KBM-7 (cell line): ENCODE measurements at places on chromosomes 12 and 14.

DNA sequence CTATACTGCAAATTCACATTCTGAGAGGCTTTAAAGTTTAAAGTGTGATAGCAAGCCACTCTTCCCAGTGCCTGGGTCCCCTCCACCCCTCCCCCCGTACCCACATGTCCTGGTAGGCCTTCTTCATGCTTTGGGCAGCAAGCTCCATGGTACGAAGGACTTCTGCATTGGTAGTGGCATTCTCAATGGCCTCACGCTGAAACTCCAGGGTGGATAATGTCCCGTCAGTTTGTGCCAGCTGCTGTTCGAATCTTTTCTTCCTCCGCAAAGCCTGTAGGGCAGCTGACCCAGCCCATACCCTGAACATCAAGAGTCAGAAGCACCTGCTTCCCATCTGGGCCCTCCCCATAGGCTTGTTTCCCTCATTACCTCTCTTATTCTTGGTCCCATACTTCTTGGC lies 2.0 kb downstream of the CHMP4A start:
- DNase-seq = no peak

DNA sequence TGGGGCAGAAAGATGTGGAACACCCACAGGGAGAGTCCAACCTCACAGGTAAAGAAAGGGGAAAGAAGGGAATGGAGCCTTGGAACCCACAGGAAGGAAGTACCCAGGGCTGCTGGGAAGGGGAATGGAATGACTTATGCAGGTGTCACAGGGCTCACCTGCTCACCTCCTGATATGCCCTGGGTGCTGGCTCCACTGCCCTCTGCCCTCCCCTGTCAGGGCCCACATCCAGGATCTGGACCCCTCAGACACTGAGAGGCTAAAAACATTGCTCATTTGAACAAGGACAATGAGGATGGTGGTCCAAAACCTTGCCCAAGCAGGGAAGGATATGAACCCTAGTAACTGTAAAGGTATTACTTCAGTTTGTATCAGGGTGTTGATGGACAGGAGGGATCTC lies 19.3 kb downstream of the ZBTB39 start:
- no peak for DNase-seq

- no peak for DNase-seq
These were observed 54.7 kb upstream of the EIF5 start for GRCh38 chr14:103279142-103280025.

GRCh38 chr14:70317091-70317968 lies 42.2 kb downstream of the COX16 start:
- no peak for DNase-seq

DNA sequence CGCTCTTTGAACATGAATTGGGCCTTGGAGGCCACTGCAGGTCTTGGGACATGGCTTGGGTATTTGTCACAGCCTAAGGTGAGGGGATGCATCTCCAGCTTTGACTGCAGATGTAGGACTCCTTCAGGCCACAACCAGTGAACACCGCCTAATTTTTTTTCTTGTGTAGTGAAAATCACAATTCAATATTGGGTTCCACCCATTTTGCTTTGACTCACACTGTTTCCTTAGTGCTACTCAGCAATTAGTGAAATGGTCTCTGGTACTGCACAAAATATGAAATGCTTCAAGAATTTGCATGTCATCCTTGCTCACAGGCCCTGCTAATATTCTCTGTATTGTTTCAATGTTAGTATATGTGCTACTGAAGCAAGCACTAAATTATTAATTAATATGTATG lies 12.5 kb downstream of the TMEM253 start:
- DNase-seq = no peak

DNA sequence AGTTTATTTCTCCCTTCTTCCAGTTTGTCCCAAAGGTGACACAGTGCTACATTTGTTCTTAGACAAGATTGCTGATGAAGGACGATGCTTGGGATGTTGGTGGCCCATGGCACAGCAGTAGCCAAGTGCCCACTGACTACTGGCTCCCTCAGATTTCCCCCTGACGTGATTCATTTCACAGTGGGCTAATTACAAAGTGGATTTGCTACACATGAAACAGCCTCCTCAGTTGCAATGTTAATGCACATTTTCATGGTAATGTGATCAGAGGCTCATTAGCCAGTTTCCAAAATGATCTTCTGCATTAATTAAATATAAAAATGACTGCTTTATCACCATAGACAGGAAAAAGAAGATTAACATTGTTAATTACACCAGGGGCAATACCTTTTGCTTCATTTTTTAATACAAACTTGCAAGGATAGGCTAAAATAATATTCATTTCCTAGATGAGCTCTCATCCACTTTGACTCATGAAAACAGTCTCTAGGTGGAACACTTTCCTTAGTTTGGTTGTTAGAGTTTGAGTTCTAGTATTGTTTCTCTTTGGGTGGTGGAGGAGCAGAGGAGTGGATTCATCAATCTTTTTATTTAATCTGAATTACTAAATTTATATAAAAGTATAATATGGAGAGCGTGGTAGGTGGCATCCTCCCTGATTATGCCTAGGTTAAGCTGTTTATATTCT lies 250.9 kb downstream of the PDZRN4 start:
- DNase-seq = no peak

DNA sequence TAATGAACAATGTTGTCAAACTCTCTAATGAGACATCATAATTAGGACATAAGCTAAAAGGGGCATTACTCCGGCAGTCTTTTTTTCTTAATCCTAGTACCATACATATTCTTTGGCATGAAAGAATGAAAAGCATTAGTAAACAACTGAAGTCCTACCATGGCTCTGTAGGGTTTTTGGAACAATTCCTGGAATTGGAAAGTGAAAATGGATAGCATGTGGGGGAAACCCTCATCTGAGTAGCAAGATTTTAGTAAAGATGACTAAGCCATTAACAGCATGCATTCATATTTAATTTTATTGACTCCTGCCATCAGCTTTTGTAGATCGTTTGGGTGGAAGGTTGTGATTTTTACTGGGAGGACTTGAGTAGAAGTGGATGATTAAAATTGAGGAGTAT lies 216.2 kb upstream of the PDZRN4 start:
- DNase-seq = no peak

DNA sequence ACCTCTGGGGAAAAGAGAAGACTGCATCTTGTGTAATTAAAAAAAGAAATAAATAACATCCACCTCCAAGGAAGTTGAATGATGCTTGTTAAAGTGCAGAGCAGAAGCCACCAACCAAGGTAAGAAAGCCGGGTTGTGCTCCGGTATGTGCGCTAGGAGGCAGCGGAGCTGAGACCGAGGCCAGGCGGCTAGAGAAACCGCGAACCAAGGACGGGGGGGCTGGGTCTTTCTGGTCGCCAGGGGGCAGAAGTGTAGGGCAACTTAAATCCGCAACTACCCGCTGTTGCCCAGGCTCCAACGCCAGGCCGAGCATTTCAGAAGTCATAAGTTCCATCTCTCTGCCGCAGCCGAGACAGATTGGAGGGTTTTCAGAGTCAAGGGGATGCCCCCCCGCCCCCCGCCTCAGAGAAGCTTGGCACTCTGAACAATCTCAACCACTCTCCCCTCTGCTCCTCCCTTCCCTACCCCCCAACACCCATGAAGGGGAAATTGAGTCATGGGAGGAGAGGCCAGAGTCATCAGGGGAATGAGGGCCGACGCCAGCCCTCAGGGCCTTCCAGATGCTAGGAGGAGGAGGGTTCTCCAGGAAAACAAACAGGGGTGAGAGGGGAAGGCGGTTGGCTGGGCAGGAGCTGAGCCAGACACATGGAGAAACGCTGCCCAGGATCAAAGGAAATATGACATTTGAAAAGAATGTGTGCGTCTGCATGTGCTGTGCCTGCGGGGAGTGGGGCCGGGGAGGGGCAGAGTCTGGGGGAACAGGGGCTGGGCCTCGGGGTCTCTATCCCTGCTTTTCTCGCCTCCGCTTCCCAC lies 2.2 kb upstream of the NFATC4 start:
- peak; percentile 96 for DNase-seq

DNA sequence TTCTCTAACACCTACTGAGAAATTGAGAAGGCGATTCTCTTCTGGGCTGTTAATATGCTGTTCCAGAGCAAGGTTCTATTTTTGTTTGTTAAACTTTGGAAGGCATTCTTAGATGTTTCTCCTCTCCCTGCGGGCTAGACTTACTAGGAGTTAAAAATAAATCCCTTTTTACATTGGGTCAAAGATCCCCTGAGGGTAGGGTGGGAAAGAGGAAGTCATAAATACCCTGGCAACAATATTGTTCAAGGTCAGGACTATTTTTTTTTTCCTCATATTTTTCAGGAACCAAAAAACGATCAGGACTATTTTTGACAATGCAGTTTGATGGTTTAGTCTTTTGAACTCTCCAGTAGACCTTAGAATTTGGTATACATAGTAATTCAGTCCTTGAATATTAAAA lies 12.0 kb upstream of the SLC2A14 start:
- DNase-seq = peak; percentile 80

DNA sequence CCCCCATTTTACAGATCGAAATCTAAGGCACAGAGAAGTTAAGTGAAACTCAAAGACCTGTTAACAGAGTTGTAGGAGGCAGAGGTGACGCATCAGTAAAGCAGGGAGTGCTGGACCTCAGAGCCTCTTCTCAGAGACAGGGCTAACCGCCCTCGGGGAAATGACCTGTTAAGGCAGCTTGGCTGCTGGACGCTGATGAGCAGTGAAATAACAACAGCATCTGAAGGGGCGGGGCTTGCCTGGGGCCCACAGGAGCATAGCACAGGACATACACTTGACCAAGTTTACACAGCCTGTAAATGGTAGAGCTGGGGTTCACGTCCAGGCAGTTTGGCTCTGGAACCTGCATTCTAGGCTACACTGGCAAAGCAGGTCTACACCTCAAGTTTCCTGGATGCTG lies 39.3 kb downstream of the LRTM2 start:
- DNase-seq = no peak

- peak; percentile 45 for DNase-seq
These were observed 40.9 kb upstream of the VASH1 start for GRCh38 chr14:76720382-76720813.

DNA sequence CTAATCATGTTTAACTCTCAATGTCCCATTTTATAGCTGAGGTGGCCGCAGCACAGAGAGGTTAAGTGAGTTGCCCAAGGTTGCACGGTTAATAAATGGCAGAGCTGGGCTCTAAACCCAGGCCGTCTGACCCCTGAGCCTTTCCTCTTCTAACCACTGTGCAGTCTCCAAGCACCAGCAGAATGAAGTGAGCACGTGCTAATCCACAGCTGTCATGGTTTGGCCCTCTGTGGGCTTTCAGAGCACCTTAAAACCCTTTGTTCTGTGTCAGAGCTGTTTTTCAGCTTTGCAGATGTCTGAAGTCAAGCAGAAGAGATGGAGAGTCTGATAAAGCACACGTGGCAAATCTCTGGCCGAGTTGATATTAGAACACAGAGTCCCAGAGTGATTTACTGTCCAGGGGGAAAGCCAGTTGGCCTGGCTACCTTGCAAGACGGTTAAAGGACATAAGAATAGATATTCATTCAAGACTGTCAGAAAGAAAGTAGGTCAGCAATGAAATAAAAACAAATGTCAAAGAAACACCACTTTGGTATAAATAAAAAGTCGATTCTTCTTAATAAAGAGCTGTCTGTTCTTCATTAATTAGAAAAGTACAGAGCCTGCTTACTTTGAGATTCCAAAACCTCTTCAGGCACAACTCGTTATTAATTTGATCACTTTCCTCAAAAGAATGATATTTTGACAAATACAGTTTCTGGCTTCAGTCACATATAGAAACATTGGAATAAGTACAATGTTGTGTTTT lies 107.3 kb downstream of the CRADD start:
- peak; percentile 60 for DNase-seq

DNA sequence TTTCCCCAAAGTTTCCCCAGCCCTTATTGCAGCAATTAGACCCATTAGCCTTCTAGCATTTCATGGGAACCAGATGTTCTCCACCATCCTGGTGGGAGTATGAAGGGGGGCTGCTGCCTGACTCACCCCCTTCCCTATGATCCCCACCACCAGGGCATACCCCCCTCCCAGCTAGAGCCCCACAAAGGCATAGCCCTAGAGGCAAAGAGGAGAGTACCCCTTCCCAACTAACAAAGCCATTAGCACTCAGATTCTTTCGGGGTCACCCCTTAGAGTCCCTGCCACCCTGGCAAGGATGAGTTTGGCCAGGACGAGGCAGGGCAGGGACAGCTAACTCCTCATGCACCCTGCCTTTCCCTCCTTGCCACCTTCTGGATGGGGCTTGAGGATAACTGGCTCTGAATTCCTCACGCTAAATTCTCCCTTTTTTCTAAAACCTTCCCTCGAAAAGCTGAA lies 9.2 kb downstream of the RARG start:
- no peak for DNase-seq

- no peak for DNase-seq
These were observed 47.7 kb upstream of the CPM start for GRCh38 chr12:68980476-68981212.

DNA sequence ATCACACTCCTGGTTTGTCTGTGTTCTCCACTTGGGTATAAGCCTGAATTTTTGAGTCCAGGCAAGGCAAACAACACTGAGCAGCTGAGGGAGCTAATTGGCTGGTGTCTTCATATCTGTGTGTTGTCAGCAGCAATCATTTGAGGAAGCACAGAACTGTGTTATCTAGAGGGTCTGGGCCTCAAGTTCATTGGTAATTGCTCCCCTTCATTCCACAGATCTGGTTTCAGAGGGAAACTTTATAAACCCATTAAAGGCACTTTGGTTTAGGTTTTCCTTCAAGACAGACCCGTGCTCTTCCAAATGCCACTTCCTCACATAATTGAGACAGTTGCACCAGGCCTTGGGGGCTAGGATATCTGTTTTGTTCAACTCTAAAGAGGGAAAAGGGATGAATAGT lies 5.6 kb downstream of the DACT1 start:
- no peak for DNase-seq

- DNase-seq = peak; percentile 24
These were observed 70.6 kb downstream of the IFT43 start for GRCh38 chr14:76056128-76056527.

- peak; percentile 88 for DNase-seq
These were observed 22.6 kb upstream of the DRAM1 start for GRCh38 chr12:101854747-101855146.

DNA sequence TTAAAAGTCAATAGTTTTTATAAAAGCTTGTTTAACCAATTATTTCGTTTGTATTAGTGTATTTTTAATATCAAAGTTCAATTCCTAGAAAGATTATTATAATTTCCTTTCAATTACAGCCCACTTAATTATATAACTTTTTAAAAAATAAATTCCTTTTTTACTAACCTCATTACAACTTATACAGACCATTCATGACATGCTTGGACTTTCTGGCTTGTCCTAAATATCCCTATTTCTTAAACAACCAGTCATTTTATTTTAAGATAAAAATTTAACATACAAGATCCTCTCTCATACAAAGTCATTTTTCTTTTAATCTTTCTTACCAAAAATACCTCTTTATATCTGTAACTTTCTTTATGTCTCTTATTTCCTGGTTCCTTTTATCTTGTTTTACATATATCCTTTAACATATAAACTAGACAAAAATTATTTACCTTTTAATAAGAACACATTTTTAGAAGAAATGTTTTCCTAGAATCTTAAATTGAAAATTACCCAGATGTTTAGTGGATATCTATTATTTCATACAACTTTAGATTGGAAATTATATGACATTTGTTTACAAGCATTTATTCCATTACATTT lies 10.4 kb upstream of the TMEM263 start:
- DNase-seq = no peak

GRCh38 chr14:68386446-68386845 lies 406.4 kb downstream of the ZFP36L1 start:
- no peak for DNase-seq

- DNase-seq = no peak
These were observed 53.4 kb downstream of the HNRNPC start for GRCh38 chr14:21215879-21216251.

- DNase-seq = no peak
These were observed 130.3 kb upstream of the EGLN3 start for GRCh38 chr14:34081101-34081575.
